ENCODE measurements at places on chromosomes 13 and 19.

GRCh38 chr19:11435833-11436313, 438 bp downstream of the PRKCSH start:
- no peak for DNase-seq

- no peak for DNase-seq
Measured at GRCh38 chr13:111065698-111066097, 49.4 kb upstream of the ARHGEF7 start.

DNA sequence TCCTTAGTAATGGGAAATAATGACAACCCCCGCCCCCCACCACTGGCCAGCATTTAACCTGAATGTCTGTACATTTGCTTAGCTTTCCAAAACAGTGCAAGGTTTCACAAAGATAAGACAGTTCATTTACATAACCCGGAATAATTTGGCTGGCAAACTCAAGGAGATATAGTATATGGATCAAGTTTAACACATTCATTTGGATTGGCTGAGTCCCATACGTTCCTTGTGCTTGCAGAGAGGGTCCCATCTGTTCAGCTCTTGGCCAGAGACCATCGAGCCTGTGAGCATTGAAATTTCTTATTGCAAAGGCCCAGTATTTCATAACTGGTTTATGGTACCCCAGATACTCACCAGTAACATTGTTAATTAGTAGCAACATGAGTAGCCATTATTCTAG, 116.5 kb downstream of the GPC6 start:
- DNase-seq = no peak

- DNase-seq = no peak
Measured at GRCh38 chr13:40692946-40693345, 26.5 kb upstream of the FOXO1 start.

DNA sequence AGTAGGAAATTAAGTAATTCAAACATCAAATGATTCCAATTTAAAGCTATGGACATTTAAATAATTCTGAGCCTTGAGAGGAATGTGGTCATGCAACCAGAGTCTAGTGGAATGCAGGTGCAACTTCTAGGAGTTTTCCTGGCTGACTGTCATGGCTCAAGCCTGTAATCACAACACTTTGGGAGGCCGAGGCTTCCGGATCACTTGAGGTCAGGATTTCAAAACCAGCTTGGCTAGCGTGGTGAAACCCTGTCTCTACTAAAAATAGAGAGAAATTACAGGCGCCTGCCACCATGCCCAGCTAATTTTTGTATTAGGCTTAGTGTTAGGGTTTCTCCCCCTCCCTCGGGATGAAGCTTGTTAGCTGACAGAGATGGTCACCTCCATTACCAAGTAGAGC, 6.4 kb downstream of the ZNF808 start:
- DNase-seq = no peak

DNA sequence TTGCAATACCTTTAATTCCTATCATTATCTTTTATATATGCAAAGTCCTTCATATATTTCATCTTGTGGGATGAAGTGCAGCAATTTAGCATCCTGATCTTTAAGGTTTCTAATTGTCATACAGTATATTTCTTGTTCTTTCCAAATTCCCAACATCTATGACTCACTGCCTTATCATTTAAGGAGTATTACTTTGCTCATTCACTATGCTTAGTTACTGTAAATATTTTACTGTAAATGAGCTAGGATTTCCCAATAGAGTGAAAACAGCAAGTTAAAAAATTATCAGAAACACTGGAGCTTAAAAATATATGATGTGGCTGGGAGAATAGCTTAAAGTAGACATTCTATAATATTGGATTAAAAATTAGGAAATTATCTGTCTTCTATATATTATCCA, 69.9 kb downstream of the SLITRK6 start:
- DNase-seq = no peak

DNA sequence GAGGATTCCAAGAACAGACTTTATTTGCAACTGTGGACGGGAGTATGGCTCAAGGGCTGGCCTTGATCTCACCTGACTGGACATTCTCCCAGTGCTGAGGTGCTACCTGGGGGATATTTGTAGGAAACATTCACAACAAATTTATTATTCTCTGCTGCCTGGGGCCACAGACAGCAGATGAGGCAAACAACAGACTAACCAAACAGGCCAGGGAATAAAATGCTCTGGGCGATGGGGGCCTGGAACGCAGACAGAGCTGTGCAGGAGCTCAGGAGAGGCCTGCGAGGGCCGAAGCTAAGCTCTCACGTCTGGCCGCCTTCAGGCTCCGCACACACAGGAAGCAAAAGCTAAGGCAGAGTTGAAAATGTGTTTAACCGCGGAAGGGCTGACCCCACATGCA, 7.8 kb downstream of the PLPP2 start:
- DNase-seq = no peak

DNA sequence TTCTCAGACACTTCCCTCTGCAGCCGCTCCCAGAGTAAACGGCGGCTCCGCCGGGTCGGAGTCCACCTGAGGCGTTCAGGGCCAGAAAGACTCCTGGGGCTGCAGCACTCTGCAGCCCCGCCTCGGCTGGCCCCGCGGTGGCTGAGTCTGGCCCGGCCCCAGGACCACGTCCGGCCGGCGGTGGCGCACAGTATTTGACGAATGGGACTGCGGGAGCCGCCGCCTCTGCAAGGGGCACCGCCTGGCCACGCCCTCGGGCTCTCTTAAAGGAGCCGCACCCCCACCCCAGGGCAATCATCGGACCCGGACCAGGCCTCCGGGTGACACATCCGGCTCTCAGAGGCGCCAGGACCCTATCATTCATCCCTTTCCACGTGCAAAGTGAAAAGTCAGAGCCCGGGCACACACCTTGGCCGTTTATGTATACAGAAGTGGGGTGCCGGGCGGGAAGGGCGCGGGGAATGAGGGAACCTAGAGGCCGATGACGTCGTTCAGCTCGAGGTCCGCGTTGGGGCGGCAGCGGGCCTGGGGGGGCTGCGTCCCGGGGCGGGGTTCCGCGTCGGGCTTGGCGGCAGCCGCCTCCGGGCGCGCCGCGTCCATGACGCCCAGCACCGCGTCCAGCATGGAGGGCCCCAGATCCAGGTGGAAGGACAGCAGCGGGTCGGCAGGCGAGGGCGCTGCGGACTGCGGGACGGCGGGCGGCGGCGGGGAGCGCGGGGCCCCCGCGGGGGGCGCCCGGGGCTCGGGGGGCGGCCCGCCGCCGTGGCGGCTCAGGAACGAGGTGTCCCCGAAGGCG, 1.2 kb upstream of the LENG9 start:
- DNase-seq = peak; percentile 37

DNA sequence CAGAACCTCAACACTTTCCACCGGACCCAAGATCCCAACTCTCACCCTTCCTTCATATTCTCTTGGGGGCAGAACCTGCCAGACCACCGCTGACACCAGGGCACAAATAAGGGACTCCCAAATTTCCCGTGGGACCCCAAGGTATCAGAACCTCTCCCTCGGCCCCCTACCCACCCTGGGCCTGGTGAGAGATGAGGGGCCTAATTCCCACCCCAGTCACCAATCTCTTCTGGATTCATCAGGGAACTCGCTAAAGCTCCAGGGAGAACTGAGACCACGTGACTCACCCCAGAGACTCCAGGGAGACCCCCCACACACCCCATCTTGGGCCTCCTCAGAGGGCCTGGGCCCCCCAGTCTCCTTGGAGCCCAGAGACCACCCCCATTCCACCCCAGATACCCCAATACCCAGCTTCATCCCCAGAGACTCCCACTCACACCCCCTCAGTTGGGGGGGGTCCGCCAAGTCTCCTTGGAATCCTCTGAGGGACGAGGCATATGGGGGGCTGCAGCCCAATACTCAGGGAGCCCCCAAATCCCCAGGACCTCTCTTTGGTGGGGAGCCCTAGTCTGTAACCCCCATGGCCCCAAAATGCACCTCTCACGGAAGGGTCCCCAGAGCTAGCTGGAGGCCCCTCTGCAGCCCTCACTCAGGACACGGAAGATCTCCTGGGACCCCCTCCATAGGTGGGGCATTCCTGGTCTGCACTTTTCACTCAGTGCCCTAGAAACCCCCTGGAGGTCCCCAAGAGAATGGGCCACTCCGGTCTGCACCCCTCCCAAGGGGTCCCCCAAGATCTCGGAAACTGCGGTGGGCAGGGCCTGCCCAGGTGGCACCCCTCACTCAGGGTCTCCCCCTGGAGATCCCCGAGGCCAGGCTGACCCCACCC, 1.6 kb downstream of the LMNB2 start:
- DNase-seq = no peak

- no peak for DNase-seq
Measured at GRCh38 chr19:1315470-1316166, 29.9 kb downstream of the EFNA2 start.

DNA sequence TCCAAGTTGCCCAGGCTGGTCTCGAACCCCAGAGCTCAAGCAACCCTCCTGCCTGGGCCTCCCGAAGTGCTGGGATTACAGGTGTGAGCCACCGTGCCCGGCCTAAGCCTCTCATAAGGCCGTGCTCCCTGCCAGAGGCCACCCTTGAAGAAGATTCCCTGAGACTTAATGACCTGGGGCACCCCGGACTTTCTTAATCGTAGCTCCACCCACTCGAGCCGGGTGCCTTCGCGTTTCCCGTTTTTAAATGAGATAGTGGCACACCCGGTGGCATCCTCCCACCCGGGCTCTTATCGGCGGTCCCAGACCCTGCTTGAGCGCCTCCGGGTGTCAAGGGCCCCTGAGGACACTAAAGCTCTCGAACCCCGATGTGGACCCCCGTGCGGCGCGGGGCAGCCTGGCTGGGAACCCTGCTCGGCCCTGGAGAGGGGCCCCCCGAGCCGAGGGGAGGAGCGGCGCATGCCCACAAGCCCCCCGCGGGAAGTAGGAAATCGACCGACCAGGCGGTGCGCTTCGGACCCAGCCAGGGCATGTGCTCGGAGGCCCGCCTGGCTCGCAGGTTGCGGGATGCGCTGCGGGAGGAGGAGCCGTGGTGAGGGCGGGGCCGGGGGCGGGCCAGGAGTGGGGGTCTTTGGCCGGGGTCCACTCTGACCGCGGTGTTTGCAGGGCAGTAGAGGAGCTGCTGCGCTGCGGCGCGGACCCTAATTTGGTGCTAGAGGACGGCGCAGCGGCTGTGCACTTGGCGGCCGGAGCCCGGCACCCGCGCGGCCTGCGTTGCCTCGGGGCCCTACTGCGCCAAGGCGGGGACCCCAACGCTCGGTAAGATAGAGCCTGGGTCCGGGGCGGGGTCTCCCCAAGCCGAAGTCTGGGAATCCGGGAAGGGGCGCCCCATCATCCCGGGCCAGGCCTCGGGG, at the start of gene ANKLE1:
TSS of gene ANKLE1 (plus strand) at position 511 of the 914 bp plus-strand sequence. CDS start at position 531, 20 bp downstream.
- DNase-seq = no peak

DNA sequence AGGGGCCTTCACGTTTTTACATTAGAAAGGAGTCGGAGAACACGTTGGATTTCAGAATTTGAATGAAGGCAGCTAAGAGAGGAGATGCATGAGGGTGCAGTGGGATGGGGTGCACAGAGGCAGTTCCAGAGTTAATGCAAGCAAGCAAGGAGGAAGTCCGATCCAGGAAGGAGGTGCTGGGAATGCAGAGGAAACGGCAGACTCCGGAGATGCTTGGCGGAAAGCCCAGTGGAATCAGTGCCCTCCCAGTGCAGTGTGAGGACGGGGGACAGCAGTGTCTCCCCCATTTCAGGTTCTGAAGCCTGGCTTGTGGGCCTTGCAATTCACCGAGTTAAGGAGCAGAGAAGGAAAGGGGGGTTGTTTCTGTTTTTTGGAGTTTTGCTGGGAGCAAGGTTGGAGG, 100.4 kb downstream of the COL4A2 start:
- DNase-seq = no peak

GRCh38 chr19:19487950-19488874, 27.1 kb downstream of the TSSK6 start:
- DNase-seq = no peak

GRCh38 chr19:42363614-42364346, 26.3 kb downstream of the CNFN start:
- no peak for DNase-seq

- DNase-seq = no peak
Measured at GRCh38 chr13:98476106-98476505, 100.8 kb downstream of the STK24 start.

GRCh38 chr19:41904118-41904870, 21.3 kb downstream of the ARHGEF1 start:
- DNase-seq = no peak

DNA sequence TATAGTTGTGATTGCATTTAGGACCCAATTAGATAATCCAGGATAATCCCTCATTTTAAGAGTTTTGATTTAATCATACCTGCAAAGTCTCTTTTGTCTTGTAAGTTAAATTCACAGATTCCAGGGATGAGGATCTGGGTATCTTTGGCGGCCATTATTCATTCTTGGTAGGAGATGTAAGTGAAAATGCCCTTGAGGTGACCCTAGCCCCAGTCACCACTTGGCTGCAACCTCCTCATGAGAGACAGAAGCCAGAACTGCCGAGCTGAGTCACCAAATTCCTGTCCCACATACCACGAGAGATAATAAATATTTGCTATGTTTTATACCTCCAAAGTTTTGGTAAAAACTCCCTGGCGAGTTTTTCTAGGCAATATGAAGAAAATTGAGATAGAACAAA, 389.4 kb downstream of the RFC3 start:
- DNase-seq = no peak

GRCh38 chr13:60152114-60152513, 11.6 kb downstream of the DIAPH3 start:
- no peak for DNase-seq

- no peak for DNase-seq
Measured at GRCh38 chr19:2524361-2524839, 48.5 kb downstream of the GADD45B start.

- DNase-seq = no peak
Measured at GRCh38 chr19:47003611-47004465, 15.8 kb upstream of the NPAS1 start.

- no peak for DNase-seq
Measured at GRCh38 chr13:114027046-114027715, 53.3 kb upstream of the C13orf46 start.

GRCh38 chr19:38836159-38836982, 4.8 kb upstream of the ECH1 start:
- no peak for DNase-seq

DNA sequence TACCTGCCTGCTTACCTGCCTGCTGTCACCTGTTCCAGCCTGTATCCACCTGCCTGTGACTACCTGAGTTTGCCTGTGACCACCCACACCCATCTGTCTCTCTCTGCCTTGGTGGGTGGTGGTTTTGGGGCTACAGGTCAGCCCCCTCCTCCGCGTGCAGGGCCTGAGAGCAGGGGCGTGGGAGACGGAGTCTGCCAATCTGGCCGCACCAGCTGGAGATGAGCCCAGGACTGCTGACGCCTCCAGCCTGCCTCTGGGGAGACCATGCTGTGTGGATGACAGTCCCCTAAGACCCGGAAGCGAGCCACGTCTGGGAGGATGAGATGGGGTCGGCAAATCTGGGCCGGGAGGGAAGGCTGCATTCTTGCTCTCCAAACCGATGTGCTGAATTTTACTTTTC, 15.9 kb upstream of the KCTD15 start:
- DNase-seq = no peak

- no peak for DNase-seq
Measured at GRCh38 chr13:98900442-98900841, 77.4 kb downstream of the DOCK9 start.
